Activated CD4-positive, alpha-beta memory T cell treated with anti-CD3 and anti-CD28 coated beads for 36 hours (primary cell): ENCODE measurements at places on chromosomes 2 and 18. TPM values are rescaled to one million over a fixed set of nuclear protein-coding genes. Genes with fewer than 3 reads are reported as not detected.

GRCh38 chr2:226304308-226304707 lies 495.3 kb downstream of the IRS1 start:
- peaks cover 12% of the 10 kb centered on the region for H3K27me3 ChIP-seq
- no peak for DNase-seq
- no peak overlapping the region for H3K4me3 ChIP-seq
- no peak overlapping the region for H3K27ac ChIP-seq
- no peaks in the 10 kb centered on the region for H3K36me3 ChIP-seq
- H3K4me1 ChIP-seq, result no peaks in the 10 kb centered on the region

- H3K4me1 ChIP-seq, result peaks cover 8% of the 10 kb centered on the region
- H3K36me3 ChIP-seq, result no peaks in the 10 kb centered on the region
- H3K27me3 ChIP-seq, result no peaks in the 10 kb centered on the region
- no peak for DNase-seq
- no peak overlapping the region for H3K4me3 ChIP-seq
Observed at GRCh38 chr2:31382452-31383120, 32.0 kb downstream of the XDH start.

DNA sequence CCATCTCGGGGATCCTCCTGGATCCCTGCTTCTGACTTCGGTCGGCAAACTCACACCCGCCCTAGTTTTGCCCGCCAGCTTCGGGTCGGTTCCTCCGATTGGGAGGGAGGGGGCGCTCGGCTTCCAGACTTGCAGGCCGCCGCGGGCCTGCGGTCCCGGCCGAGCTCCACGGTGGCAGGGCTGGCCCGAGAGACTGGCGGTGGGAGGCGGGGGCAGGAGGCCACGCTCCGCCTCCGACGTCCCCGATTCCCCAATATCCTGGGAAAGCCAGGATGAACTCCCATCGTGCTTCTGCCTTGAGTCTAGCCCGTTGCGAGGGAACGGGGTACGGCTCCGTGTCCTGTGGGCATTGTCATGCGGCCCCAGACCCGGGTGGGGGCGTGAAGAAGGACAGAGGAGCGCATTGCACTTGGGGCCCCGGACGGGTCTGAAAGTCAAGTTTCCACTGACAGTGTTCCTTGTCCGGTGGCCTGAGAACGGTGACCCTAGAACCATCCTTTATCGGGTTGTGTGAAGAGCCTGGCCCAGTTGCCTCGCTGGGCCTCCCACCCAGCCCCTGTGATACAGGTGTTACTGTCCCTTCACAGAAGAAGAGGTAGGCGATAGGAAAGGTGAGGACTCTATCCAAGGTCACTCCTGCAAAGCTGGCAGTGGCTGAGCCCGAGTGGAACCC lies 2.4 kb upstream of the INHBB start:
- peaks cover 48% of the 10 kb centered on the region for H3K27me3 ChIP-seq
- peaks cover 22% of the 10 kb centered on the region for H3K4me1 ChIP-seq
- DNase-seq, result peak; percentile 78
- no peak overlapping the region for H3K27ac ChIP-seq
- peak overlapping the region; percentile 39 for H3K4me3 ChIP-seq

The CENPA gene
- 37.8 TPM for total RNA-seq

DNA sequence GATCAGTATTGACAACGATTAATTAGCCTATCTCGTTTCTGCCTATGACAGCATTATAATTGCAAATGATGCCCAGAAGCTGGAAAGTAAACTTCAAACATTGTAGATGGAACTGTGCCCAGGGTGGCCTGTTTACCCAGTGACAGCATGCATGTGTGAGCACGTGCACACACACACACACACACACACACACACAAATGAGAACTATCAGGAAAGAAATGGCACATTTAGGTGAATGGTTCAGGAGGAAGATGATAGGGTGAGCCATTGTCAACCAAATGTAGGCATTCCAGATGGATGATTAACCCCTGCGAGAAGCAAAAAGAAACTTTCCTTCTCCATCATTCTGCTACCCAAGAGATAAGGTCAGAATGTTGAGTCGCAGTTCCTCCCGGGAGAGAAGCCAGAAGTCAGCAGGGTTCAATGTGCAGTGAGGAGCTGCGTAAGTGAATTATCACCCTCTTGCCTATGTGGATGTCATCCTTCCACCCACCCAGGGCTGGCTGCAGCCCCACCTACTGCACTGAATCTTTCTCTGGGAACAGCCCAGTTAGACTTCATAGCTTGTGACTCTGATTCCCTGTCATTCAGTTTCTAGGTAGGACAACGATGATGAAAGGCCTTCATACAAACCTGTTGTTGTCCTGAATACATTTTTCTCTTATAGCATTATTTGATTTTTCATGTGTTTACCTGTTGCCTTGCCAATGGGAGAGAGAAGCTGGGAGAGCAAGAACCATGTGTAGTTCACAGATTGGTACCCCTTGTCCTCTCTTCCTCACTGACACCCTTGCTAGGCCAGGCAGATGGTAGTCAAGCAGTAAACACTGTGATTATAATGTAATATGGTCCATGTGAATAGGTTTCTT lies 3.5 kb upstream of the APOB start:
- no peak for DNase-seq
- H3K27ac ChIP-seq, result no peak overlapping the region
- H3K4me1 ChIP-seq, result peaks cover 3% of the 10 kb centered on the region
- no peak overlapping the region for H3K4me3 ChIP-seq
- no peaks in the 10 kb centered on the region for H3K36me3 ChIP-seq
- H3K27me3 ChIP-seq, result peaks cover 23% of the 10 kb centered on the region

DNA sequence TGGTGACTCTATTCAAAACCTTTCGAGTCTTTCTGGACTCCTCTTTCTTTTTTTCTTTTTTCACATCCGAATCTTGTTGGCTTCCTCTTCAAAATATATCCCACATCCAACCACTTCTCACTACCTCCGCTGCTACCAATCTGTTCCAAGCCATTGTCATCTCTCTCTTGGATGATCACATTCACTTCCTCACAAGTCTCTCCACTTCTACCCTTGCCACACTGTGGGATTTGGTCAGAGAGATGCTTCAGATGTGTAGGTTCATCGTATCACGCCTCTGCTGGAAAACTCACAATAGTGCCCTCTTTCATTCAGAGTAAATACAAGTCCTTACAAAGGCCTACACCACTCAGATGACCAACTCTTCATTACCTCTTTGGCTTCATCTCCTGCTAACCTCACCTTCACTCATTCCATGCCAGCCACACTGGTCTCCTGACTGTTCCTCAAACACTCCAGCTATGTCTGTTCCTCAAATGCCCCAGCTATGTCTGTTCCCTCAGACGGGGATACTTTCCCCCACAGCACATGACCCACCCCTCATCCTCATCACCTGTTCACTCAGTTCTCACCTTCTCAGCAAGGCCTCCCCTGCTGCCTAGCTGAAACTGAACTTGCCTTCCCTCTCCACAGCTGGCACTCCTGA lies 67.2 kb upstream of the PELI1 start:
- no peak for DNase-seq
- peak overlapping the region; percentile 77 for H3K27ac ChIP-seq
- H3K4me1 ChIP-seq, result peaks cover 79% of the 10 kb centered on the region
- no peak overlapping the region for H3K4me3 ChIP-seq
- H3K27me3 ChIP-seq, result no peaks in the 10 kb centered on the region

DNA sequence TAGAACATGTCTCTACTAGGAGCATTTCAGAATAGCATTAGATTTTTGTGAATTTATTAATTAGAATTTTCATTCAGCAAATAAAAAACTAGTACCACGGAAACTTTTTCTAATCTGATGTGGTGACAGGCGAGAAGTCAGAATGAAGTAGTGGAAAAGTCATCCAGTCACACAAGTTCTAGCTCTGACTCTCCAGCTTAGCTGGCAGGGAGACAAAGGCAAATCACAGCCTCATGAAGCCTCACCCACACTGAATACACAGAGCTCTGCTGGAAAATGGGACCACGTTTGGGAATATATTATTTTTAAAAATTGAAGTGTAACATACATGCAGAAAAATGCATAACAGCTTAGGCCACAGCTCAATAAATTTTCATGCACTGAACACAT lies 86.1 kb downstream of the L3MBTL4 start:
- H3K27ac ChIP-seq, result no peak overlapping the region
- no peaks in the 10 kb centered on the region for H3K4me1 ChIP-seq
- no peak for DNase-seq
- no peaks in the 10 kb centered on the region for H3K27me3 ChIP-seq
- H3K4me3 ChIP-seq, result no peak overlapping the region

DNA sequence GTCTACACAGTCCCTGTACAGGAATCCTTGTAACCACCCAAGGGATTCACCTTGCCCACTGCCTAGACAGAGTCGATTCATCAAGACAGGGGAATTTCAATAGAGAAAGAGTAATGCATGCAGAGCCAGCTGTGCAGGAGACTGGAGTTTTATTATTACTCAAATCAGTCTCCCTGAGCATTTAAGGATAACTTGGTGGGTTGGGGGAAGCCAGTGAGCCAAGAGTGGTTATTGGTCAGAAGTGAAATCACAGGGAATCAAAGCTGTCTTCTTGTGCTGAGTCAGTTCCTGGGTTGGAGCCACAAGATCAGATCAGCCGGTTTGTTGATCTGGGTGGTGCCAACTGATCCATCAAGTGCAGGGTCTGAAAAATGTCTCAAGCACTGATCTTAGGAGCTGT lies 17.8 kb upstream of the FAM98A start:
- H3K36me3 ChIP-seq, result peaks cover 30% of the 10 kb centered on the region
- H3K4me1 ChIP-seq, result no peaks in the 10 kb centered on the region
- H3K4me3 ChIP-seq, result no peak overlapping the region

- H3K27ac ChIP-seq, result no peak overlapping the region
- H3K4me3 ChIP-seq, result no peak overlapping the region
- no peaks in the 10 kb centered on the region for H3K36me3 ChIP-seq
Observed at GRCh38 chr2:120140866-120141265, 82.3 kb downstream of the TMEM185B start.

The EGR4 gene
- total RNA-seq, result 0.34 TPM

The DAW1 gene
- not detected for total RNA-seq

The CSRNP3 gene
- total RNA-seq, result not detected

The KLHL14 gene
- total RNA-seq, result not detected

GRCh38 chr18:57998461-57998860 lies 45.6 kb upstream of the NEDD4L start:
- H3K27ac ChIP-seq, result no peak overlapping the region
- H3K36me3 ChIP-seq, result no peaks in the 10 kb centered on the region
- DNase-seq, result no peak
- H3K4me3 ChIP-seq, result no peak overlapping the region
- H3K27me3 ChIP-seq, result peaks cover 7% of the 10 kb centered on the region
- no peaks in the 10 kb centered on the region for H3K4me1 ChIP-seq

The RTP5 gene
- 0.12 TPM for total RNA-seq

- H3K4me3 ChIP-seq, result no peak overlapping the region
- no peaks in the 10 kb centered on the region for H3K27me3 ChIP-seq
- H3K36me3 ChIP-seq, result no peaks in the 10 kb centered on the region
- DNase-seq, result no peak
- H3K27ac ChIP-seq, result no peak overlapping the region
Observed at GRCh38 chr2:12776521-12776961, 59.8 kb downstream of the TRIB2 start.

The CAMKMT gene
- total RNA-seq, result 9.3 TPM

DNA sequence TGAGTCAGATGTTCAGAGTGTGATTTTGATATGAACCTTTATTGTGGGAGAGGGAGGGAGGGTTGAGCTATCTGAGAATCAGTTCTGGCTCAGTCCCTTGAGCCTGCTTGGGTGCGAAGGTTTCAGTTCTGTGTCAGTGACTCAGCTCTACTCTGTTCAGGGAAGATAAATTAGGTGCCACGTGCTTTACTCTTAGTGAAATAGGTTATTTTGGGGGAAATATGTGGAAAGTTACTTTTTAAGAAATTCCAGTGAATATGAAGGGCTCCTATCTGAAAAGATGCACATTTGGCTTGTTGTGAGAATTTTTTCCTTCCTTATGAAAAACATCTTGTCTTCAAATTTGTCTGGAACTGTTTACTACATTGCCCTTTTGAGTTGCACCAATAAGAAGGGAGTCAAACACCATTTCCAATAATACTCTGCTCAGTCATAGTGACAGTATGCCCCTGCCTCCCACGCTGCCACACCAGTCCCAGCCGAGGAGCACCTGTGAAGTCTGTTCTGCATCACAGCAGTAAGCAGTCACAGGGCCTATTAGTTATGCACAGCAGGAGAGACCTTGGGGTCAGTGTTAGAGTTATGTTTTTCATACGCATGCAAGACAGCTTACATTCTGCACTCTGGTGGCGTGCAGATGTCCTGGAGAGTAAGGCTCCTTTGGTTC lies 32.8 kb upstream of the DNAH7 start:
- peaks cover 31% of the 10 kb centered on the region for H3K4me1 ChIP-seq
- H3K27ac ChIP-seq, result peak overlapping the region; percentile 31
- no peak overlapping the region for H3K4me3 ChIP-seq
- H3K36me3 ChIP-seq, result no peaks in the 10 kb centered on the region
- no peaks in the 10 kb centered on the region for H3K27me3 ChIP-seq

- peaks cover 10% of the 10 kb centered on the region for H3K4me1 ChIP-seq
- H3K27me3 ChIP-seq, result no peaks in the 10 kb centered on the region
- H3K36me3 ChIP-seq, result peaks cover 17% of the 10 kb centered on the region
- H3K4me3 ChIP-seq, result no peak overlapping the region
Observed at GRCh38 chr2:65076345-65076710, 20.1 kb downstream of the CEP68 start.

- H3K27me3 ChIP-seq, result no peaks in the 10 kb centered on the region
- H3K4me1 ChIP-seq, result no peaks in the 10 kb centered on the region
- DNase-seq, result no peak
- H3K36me3 ChIP-seq, result no peaks in the 10 kb centered on the region
- H3K4me3 ChIP-seq, result no peak overlapping the region
Observed at GRCh38 chr18:52615943-52616342, 275.9 kb downstream of the DCC start.

GRCh38 chr2:181814057-181814491 lies 77.5 kb upstream of the ITPRID2 start:
- no peak for DNase-seq
- H3K4me3 ChIP-seq, result no peak overlapping the region
- H3K4me1 ChIP-seq, result peaks cover 10% of the 10 kb centered on the region
- H3K36me3 ChIP-seq, result no peaks in the 10 kb centered on the region

DNA sequence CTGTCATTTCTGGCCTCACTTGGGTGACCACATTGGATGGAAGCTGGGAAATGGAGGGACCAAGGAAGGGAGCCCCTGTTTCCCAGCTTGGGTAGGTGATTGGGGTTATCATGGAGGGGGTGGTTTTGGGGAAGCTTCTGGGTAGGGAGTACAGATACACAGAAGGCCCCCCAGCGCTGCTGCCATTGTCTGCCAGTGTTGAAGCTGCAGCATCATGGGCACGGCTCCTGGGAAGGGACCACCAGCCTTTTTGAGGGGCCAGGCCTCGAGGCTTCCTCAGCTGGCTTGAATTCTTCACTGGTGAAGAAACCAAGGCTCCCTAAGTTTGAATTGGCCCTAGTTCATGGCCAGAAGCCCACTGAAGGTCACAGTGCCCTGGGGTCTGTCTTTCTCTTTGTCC lies 25.2 kb downstream of the SH3RF3 start:
- no peak overlapping the region for H3K27ac ChIP-seq
- H3K4me1 ChIP-seq, result peaks cover 4% of the 10 kb centered on the region
- no peaks in the 10 kb centered on the region for H3K36me3 ChIP-seq
- DNase-seq, result no peak
- H3K27me3 ChIP-seq, result peaks cover 14% of the 10 kb centered on the region

The EML6 gene
- total RNA-seq, result 0.50 TPM

GRCh38 chr2:40448476-40449079 lies 3.3 kb downstream of the SLC8A1 start:
- no peak for DNase-seq
- no peak overlapping the region for H3K27ac ChIP-seq
- no peaks in the 10 kb centered on the region for H3K36me3 ChIP-seq
- no peak overlapping the region for H3K4me3 ChIP-seq

- DNase-seq, result no peak
- no peak overlapping the region for H3K27ac ChIP-seq
- peaks cover 21% of the 10 kb centered on the region for H3K4me1 ChIP-seq
- H3K27me3 ChIP-seq, result no peaks in the 10 kb centered on the region
Observed at GRCh38 chr2:237061356-237061755, 24.3 kb upstream of the COPS8 start.

The CXCR1 gene
- total RNA-seq, result not detected

The COLEC12 gene
- not detected for total RNA-seq
